Effector CD4-positive, alpha-beta T cell (primary cell): ENCODE measurements at places on chromosomes 7 and 10.

DNA sequence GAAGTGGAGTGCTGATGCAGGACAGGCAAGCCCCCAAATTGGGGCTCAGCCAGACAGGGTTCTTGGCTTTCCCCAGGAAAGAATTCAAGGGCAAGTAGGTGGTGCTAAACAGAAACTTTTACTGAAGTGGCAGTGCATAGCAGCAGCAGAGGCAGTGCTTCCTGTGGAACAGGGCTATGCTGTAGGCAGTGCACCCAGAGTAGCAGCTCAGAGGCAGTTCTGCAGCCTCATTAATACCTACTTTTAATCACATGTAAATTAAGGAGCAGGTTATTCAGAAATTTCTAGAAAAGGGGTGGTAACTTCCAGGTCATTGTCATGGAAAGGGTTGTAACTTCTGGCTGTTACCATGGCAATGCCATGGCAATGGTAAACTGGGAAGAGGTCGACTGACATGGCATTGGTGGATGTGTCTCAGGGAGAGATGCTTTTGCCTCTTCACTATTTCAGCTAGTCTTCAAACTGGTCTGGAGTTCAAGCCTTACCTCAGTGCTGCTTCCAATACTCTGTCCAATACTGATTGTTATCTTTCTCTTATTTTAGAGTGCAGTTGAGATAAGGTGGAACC, 29.2 kb downstream of the PRSS58 start:
- DNase-seq: no peak

- no peak for DNase-seq
Observed at GRCh38 chr7:155676052-155676451, 31.6 kb downstream of the RBM33 start.

- no peak for DNase-seq
Observed at GRCh38 chr7:100572281-100572948, 1.3 kb downstream of the SAP25 start.

DNA sequence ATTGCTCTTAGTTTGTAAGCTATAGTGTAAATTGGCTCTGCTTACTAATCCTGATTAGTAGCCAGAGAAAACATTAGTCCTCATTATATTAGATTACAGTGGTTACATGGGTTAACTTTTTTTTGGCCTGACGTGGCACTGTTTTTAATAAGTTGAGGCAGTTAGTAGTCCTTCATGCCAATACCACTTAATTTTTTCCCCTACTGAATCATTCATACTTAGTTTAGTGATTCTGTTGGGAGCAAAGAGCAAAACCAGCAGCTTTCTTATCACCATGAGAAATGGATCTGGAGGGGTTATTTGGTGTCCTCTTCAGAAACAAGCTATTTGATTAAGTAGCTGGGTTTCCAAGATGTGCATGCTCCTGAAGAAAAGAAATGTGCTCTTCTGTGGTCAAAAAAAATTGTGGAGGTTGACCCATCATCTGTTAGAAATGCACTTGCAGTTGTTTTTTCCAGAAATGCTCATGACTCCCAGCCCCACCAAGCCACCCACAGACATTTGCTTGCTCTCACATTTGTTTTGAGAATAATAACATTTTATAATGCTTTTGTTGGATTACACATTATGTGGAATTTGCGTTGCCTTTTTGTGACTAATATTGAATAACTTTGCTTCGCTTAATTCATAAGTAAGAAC, 258.5 kb downstream of the HDAC9 start:
- no peak for DNase-seq

GRCh38 chr10:154348-154747, 19.1 kb downstream of the ZMYND11 start:
- no peak for DNase-seq

- DNase-seq: no peak
Observed at GRCh38 chr10:76918106-76918505, 719.5 kb downstream of the KCNMA1 start.

DNA sequence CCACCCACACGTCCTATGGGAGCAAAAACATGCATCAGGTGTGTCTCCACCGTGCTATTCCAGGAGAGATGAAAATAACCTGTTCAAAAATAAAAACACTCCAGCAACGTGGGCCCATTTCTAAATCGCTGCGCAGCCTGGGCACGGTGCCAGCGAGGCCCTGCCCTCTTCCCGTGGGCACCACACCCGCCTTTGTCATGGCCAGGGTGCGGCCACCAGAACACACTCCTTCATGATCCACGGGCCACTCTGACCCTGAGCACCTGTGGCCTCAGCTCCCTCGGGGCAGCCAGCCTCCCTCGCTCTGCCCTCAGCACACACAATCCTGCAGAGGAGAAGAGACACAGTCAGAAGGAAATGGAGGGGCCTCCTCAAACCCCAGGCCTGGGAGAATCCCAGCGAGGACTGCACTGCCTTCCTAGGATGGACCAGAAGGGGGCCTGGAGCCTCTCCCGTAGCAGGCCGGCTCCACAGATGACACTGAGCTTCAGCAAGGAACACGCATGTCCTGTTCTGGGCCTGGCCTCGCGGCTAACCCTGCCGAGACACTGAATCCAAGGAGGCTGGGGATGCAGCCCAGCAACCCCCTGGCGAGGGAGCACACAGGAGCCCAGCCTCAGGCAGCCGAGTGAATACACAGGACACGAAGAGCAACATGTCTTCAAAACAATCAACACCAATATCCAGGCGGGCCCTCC, 169.0 kb downstream of the MAD1L1 start:
- no peak for DNase-seq

DNA sequence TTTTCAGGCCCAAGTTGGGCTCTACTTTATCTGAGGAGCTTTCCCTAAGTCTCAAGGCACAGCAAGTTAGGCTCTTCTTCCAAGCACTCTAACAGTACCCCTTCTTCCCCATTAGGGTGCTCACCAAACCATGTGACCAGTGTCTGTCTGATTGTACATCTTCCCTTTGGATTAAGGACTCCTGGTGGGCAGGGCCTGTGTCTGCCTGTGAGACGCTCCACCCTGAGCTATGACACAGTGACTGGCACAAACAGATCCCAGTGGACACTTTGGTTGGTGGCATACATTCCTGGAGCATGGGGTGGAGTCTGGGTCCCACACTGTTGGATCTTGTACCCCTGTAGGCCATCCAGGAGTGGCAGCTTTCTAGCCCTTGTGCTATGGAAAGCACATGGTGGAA, 23.8 kb downstream of the PLPP4 start:
- DNase-seq: no peak

- no peak for DNase-seq
Observed at GRCh38 chr7:70634610-70635068, 497.3 kb upstream of the GALNT17 start.

DNA sequence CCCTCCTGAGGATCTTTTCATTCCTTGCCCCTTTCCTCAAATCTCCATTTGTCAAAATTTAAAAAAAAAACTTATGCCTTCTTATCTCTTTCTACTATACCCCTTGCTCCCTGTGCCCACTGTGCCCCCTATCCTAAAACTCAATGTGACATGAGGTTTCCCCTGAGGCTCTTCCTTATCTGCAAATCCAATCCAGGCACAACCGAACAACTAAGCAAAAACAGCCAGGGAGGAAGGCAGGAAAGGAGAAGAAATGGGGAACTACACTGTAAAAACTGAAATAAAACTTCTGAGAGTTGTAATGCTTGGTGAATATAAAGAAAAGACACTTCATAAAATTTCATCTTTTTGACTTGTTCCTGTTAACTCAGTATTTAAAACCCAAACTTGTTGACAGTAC, 54.2 kb downstream of the CRPPA start:
- DNase-seq: no peak

DNA sequence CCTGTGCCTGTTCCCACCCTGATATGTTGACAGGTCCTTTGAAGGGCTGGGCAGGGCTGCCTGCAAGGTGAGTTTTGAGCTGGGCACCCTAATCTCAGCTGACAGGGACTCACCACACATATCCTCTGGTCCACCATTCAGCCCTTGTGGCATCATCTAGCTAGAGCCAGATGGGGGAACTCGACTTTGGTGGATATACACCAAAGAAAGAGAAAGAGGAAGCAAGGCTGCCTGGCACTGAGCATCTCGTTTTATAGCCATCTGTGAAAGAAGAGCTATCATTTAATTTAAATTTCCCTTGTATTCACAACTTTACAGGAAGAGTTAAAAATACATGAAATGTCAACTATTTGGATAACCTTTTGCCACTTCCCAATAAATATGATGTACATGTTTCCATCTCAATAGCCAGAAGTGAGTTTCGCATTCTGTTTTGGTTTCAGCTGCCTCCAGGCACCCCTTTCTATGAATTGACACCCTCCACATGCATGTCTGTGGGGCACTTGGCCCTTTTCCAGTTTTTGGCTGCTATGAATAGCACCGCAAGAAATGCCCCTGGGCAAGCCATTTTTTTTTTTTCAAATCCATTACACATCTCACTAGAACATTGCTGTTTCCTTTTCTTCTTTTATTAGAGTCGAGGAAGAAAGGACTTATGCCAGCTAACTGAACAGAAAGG, 22.9 kb upstream of the GRB10 start:
- DNase-seq: no peak

- no peak for DNase-seq
Observed at GRCh38 chr7:34850681-34851080, 186.6 kb downstream of the DPY19L1 start.

DNA sequence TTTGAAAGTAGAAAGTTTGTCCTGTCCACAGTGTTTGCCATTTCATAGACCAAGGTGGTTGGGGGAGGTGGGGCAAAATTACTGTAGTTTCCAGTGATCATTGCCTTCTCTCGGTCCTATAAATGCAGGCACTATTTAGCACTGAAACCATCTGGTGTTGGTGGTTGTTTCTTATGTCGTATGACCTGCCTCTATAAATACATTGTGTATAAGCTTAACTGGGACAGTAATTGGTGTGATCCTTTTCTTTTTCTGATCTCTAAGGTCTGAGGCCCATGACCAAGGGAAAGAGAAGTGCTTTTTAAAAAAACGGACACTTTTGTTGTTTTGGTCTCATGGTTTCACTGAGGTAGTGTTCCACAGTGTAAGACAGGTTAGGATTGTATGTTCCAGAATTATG, 63.1 kb downstream of the AUTS2 start:
- DNase-seq: no peak

- DNase-seq: no peak
Observed at GRCh38 chr7:74364061-74364460, 74.9 kb downstream of the CLIP2 start.

DNA sequence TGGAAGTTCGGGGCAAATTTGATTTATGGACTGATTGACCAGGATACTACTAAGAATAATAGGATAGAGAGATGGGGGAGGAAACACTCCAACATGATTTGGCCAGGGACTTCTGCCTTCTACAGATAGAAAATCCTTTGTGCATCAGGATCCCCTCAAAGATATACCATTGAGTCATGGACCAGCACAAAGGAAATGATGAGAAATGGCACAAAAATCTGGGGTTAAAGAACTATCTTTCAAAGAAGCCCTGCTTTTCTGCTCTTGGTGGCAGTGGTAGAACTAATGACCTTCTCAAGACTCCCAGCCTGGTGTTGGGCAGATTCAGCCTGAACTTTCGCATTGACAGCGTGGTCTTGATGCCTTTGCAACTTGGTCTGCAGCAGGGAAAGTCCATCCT, 27.6 kb upstream of the LAMB1 start:
- DNase-seq: no peak

GRCh38 chr7:116534790-116535189, 10.0 kb downstream of the CAV1 start:
- DNase-seq: no peak

GRCh38 chr7:120843109-120843508, 14.8 kb downstream of the TSPAN12 start:
- no peak for DNase-seq

DNA sequence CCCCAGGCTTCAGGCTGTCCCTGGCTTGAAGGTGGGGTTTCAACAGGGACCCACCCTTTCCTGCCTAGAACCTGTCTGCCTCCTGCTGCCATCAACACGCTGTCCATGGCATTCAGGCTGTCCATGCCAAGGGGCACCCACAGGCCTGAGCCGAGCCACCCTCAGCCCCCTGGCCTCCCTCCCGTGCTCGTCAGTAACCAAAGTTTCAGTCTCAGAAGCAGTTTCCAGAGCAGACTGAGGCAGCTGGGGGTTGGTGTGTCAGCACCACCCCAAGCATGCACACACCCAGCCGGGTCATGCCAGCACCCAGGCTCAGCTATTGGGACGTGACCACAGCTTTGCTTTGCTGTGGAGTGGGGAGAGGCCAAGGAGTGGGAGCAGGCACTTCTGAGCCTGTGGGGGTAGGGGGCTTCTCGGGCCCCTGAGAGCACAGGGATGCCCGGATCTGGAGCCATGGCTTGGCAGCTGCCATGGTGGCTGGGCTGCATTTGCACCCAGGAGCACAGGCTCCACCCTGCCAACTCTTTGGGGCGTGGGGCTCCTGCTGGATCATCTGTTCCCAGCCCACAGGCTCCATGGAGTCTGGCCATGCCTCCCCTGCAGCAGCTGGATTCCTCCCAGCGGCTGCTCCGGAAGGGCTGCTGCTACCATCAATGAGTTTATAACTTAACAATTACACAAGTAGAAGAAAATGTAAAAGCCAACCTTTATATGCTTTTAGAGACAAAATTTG, 314.5 kb upstream of the SEMA3C start:
- no peak for DNase-seq

- no peak for DNase-seq
Observed at GRCh38 chr10:101282947-101283346, 53.7 kb upstream of the LBX1 start.

DNA sequence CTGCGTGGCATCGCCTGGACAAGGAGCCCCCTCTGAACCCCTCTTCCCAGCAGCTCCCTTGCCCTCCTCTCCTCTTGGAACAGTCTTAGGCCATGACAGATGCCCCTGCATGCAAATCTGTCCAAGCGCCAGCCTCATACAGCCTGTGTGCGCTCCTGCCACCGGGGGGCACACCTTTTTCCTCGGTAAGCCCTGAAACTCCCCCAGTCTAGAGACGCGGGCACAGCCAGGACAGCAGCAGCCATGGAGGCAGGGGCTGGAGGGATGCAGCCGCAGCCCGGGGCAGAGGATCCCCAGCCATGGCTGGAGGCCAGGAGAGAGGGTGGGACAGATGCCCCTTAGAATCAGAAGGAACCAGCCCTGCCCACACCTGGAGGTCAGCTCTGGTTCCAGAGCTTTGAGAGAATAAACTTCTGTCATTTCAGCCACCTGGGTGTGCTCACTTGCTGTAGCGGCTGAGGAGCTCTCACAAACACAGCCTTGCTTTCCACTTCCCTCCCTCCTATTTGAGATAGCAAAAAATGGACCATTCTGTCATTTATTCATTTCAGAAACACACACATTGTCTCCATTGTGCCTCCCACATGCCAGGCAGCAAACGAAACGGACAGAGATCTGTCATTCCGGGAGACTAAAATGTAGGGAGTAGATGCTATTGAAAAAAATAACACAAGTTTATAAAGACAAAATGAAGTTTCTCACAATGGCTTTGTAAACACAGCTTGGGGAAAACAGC, 241.5 kb downstream of the WDR37 start:
- no peak for DNase-seq

DNA sequence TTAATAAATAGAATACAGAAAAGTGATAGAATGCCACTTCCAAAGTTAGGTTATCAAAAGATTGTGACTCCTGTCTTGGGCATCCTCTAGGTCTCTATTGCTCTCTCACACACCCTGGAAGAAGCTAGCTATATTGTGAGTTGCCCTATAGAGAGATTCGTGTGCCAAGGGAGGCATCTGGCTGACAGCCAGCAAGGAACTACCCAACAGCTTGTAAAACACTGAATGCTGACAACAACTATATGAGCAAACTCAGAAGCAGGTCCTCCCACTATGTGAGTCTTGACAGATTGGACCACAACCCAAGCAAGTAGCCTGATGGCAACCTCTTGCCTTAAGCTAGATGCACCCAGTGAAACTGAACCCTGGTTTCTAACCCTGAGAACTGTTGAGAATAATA, 55.7 kb upstream of the CDK14 start:
- DNase-seq: no peak
